ENCODE measurements at places on chromosomes 2 and 18.

DNA sequence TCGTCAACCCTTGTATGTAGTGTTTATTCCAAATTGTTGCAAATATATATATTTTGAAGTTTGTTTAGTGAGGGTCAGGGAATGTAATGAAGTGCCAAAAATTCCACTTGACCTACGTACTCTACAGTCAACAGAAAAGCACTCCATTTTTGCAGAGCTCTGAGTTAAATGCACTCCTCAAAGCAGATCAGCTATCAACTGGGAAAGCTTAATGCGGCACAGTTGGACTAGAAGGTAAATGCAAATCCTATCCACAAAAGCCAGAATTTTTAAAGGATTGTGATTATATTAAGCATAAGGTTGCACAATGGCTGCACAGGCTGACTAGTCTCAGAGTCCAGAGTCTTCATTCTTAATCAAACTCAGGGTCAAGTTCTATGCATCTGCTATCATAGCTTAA lies 577.1 kb downstream of the ARHGAP15 start:
- DNase-seq = no peak

DNA sequence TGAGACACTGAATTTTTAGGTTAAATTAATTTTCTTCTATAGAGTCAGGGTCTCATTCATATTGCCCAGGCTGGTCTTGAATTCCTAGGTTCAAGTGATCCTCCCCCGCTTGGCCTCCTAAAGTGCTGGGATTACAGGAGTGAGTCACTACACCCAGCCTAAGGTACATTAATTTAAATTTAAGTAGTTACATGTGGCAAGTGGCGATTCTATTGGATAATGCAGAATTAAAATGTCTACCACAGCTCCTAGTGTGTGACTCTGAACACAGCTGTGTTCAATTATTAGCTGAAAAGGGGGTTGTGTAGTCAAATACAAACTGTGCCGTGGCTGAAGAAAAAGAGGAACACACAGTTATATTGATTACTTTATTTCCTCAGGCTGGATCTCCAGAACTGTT lies 2.2 kb upstream of the CAD start:
- DNase-seq = no peak

- no peak for DNase-seq
These were observed 22.9 kb downstream of the APCDD1 start for GRCh38 chr18:10477121-10477862.

DNA sequence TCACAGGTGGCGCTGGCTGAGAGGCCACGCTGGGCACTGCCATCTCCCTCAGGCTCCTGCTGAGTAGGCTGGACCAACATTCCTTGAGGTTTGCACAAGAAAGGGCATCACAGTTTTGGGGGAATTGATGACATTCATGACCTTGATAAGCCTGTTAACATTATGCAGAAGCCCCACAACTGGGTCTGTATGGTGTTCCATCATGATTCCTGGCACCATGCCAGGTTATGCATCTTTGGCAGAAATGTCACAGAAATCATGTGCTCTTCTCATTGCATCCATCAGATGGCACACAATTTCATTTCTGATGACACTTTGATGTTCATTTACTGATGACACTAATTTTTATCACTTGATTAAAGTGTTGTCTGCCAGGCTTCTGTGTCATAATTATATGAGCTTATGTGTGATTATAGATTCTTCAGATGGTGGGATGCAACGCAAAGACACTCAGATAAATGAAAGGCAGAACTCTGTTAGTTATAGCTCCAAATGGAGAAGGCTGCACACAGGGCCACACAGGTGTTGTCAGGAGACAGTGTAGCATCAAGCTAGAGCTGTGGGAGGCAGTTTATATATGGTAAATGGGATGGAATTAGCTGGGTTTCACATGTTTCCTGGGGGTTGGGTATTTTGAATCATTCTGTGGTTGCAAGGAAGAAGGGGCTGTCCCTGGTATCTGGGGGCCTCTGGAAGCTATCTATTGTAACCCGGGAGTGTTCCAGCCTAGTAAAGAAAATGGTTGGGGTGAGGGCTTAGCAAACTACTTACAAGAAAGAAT lies 191.3 kb downstream of the SLC39A10 start:
- no peak for DNase-seq

- DNase-seq = no peak
These were observed 166.7 kb upstream of the ZNF521 start for GRCh38 chr18:25518716-25519053.

- no peak for DNase-seq
These were observed 27.0 kb upstream of the PTPN4 start for GRCh38 chr2:119732601-119733164.

DNA sequence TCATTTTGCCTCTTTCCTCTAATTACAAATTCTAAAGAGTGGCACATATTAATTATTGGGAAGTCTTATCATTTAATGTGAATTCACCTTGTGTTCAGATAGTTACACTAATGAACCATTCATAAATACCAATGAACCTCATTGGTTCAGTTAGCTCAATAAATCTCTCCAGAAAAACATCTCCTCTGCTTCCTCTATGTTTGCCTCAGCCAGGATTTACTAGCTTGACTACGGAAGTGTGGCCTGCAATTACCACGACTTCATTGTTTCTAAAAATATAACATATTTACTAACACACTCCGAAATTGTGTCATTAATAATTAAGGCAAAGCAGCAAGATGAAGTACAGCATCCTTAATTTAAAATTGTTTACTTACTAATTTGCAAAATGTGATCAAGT lies 103.3 kb downstream of the PLA2R1 start:
- DNase-seq = no peak

DNA sequence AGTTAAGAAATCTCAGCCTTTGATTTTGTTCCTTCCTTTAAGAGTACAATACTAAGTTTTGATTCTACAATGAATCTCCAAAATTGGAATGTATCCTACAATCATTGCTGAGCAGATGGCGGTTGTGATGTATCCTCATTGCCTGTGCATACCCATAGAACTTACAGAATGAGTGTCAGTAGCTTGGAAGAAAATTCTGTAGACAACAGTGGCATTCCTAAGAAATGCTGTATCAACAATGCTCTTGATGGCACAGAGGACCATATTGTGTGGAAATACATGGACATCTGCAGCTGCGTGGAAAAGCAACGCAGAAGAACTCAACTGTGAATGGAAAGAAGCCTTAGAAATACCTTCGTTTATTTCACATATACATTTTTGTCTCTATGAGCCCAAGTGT lies 30.2 kb downstream of the GAREM1 start:
- DNase-seq = no peak
